Activated T-helper 1 cell treated with anti-CD3 and anti-CD28 coated beads, Interleukin-2, amount 50 U/mL, for 16 hours (primary cell): ENCODE measurements at places on chromosomes 12 and 14.

DNA sequence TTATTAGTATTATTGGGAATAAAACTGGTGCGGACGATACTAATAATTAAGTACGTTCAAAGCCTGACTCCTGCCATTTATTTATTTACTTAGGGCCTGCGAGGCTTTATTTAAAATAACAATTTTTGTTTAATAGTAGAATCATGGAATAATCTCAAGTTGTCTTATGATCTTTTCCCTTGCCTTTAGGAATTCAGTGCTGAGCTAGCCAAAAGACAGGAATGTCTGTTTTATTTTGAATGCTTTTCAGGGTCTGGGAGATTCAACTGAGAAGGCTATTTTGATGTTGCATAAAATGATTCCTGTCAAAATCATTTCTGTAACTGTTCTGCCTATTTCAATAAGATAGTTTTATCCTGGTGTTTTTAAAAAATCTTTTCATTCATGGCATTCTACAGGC lies 489.8 kb downstream of the EGLN3 start:
- no peak for DNase-seq

- DNase-seq: no peak
These were observed 12.6 kb upstream of the PUS1 start for GRCh38 chr12:131916306-131917138.

DNA sequence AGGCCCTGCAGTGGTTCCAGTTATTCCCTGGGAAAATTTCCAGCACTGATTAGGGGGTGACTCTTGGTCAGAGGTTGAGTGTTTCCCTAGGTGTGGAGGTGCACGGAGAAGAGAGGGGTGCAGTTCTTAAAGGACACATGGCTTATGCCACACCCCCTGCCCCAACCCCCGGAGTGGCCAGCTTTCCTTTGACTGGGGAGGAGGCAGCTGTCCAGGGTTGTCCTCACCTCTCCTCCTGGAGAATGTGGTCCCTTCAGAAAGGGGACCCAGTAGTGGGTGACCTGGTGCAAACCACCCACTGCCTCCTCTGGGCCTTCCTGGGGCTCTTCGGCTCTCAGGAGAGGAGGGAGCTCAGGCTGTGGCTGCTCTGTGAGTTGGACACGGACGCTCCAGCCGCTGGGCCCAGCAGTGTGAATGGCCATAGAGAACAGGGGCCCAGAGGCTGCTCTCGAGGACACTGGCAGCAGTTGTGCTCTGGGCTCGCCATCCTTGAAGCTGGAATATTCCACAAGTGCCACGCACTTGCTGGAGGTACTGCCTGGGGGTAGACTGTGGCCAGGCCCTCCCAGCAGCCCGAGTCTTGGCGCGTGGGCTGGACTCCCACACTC lies 13.6 kb downstream of the PACS2 start:
- DNase-seq: no peak

- no peak for DNase-seq
These were observed 88.5 kb upstream of the NCOR2 start for GRCh38 chr12:124655698-124656516.

DNA sequence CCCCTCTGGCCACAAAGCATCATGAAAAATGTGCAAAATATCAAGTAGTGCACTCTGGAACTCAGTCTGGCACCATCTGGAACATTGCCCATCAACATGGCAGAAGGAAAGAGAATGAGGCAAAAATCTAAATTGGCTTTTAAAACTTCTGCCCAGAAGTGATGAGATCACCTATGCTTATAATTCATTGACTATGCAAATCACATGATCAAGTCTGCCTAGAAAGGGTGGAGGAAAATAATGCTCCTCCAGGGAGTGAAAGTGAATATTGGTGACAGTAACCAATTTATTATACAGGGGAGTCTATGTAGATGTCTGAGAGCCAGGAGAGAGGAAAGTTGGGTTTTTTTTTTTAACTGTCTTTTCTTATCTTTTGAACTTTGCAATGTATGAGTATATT lies 73.3 kb upstream of the HIF1A start:
- DNase-seq: no peak

- no peak for DNase-seq
These were observed 71.7 kb upstream of the PELI2 start for GRCh38 chr14:56046546-56046945.

DNA sequence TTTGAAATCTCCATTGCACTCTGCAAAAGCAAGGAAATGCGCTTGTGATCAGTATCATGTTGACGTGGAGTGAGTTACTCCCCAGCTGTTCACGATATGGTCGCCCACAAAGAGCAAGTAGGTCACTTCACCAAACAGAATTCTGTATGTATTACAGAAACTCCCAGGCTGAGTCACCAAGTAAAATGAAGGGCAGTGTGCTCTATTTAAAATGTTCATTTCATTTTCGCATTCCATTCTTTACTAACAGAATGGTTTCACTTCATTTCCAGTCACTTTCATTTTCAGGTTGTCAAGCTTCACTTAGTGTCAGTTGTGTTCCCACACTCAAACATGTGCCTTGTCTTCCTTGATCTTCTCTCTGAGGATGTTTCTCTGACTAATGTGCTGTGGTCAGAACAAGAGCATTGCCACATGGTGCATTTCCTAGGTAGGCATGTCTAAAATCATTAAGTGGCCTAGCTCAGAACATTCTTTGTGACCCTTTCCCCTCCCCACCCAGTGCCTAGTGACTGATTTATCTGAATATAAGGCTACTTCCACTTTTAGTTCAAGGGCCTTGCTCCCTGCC lies 391.2 kb downstream of the RAD51B start:
- no peak for DNase-seq

DNA sequence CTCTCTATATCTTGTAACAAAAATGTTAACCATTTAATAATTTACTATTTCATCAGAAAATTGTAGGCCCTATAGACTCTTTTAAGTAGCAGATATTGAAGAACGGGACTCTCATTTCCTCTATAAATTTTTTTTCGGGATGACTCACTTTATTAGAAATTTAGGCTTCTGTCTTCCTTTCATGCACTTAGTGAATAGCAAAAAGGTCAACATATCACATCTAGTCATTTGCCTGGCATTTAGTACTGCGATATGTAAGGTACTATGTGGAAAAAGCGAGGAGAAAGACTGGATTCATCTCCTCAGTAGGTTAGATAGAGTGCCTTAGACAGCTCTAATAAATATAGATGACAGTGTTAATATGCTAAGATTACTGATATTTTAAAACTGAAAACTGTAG lies 166.3 kb upstream of the PTPRQ start:
- DNase-seq: no peak

- no peak for DNase-seq
These were observed 375.1 kb upstream of the DDHD1 start for GRCh38 chr14:53528185-53528671.

DNA sequence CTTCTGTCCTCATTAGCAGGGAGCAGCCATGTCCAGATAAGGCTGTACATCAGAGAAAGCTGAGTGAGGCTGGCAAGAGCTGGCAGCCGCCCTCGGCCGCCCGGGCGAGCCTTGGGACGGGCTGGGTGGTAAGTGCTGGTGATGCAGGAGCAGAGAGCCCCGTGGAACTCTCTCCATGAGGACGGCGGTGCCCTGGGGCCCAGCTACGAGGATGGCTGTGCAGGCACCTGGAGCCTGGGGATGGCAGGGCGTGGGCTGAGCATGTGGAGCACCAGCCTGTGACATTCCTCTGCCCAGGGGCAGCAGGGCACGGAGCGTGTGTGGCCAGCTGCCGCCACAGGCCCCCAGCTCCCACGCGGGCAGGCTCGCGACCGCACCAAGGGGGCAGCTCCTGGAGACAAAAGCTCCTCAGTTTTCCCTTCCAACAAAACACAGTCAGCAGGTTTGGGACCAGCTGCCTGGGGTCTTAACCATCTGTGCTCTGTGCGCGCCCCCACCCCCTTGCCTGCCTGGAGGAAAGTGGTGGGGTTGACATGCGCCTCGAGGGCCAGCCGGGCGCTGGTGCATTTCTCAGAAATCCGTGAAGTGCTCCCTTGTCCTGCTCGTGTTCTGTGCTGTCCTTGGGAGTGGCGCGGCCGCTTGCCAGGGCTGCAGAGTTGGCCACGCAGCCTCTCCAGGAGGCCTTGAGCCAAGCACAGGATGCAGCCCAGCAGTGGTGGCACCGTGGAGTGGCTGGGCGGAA lies 21.4 kb downstream of the PACS2 start:
- DNase-seq: no peak

GRCh38 chr14:87526731-87527130 lies 466.3 kb downstream of the GALC start:
- no peak for DNase-seq

- DNase-seq: no peak
These were observed 19.0 kb downstream of the RIN3 start for GRCh38 chr14:92532490-92533163.

- DNase-seq: no peak
These were observed 556.7 kb downstream of the TMEM121 start for GRCh38 chr14:106083082-106083481.

- no peak for DNase-seq
These were observed 19.2 kb upstream of the EMP1 start for GRCh38 chr12:13177373-13177772.
